ENCODE measurements at places on chromosomes 3 and 15.

GRCh38 chr3:156626104-156626503 lies 48.3 kb upstream of the TIPARP start:
- DNase-seq = no peak

DNA sequence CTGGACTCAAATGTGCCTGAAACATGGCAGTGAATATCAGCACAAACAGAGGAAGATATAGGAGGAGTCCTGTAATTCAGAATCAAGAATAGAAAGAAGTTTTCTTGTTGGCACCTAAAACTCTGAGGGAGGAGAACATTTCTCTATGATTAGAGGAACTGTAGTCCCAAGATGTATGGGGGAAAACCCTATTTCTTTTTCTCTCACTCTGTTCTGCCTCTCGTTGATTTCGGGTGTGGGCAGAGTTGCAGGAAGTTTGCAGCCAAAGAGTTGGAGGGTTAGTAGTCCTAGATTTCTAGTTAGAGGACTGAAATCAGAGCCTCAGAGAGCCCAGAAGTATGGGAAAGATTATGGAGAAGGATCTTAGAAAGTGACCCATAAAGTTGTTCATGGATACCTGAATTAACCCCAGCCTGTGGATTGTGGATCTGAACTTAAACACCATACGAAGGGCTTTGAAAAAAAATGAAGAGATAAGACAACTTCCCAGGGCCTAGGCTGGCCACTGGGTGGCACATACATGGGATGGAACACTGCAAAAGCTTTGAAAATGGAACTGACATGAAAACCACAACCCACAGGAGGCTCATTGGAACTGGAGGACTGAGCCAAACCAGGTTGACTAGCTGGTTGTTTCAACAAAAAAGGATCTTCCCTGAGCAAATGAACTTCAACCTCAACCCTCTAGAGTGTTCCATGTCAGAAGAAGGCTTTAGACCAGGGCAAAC lies 34.6 kb downstream of the FMN1 start:
- no peak for DNase-seq

GRCh38 chr3:47399531-47400270 lies 18.9 kb downstream of the PTPN23 start:
- no peak for DNase-seq

GRCh38 chr3:31946484-31947081 lies 34.5 kb downstream of the OSBPL10 start:
- DNase-seq = no peak

DNA sequence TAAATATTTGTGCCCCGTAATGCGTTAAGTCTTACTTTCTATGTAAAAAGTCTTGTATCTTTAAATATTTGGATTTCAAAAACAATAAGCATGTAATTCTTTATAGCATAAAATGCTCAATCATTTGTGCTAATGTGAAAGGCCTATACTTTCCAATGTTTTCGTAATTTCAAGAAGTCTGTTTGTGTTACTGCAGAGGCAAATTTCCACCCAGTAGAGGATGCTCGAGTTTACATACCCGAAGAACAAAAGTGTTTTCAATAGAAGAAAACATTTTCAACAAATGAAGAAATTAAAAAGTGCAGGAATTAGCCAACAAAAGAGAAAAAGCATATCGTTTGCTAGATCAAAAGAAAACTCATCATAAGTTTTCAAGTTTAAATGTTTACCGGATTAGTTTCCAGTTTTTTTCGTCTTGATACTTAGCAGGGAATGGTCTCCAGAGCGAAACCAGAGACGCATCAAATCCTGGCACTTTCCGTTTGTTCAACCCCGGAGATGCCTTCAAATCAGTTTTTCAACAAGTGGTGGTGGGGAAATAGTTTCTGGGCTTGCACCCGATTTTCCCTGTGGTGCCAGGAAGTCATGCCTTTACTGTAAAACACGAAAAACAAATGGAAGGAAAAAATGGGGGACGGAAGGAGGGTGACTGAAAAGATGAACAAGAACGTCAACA lies 1.0 kb downstream of the CGGBP1 start:
- DNase-seq = no peak

DNA sequence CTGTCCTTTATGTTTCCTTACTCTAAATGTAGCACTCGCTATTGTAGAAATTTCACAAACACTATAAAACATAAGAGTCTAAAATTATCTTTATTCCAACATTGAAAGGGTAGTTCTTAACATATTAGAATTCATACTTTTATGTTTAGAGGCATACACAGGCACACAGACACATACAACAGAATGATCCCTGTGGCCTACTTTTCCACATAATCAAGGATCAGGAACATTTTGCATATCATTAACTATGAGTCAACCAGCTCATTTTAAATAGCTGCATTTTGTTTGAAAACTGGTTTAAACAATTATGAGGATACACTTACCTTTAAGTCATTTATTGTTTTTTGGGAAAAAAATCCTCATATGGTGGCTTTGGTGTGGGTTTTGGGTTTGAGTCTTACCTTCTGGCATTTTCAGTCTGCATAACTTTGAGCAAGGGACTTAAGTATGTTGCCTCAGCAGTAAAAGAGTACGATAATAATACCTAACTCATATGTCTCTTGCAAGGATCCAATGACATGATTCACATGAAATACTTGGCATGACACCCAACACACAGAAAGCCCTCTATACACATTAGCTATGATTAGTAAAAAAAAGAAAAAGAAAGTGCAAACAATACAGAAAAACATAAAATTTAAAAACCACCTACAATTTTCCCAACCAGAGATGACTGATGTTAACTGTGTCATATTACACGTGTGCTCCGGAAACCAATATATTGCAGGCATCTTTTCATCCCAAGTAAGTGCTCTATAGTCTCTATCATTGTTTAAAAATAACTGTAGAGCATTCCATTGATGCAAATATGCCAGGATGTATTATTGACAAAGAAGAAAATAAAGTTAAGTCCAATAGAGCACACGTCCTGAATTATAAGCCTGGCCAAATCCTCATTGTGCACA lies 213.1 kb upstream of the ADAMTS9 start:
- DNase-seq = no peak

DNA sequence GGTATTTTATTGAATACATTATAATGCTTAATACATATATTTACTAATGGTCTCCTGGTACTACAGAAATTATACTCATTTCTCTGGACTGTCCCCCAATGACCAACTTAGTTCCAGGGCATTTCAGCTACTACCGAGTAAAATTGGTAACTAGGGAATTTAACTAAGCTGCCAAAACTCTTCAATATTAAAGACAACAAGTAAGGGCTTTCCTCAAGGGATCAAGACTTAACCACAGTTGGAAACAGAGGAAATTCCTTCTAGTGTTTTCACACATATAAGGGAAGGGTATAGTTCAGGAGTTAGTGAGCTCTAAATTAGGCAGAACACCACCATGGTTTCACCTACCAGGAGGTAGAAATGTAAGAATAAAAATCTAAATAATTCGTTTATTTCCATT lies 357.4 kb downstream of the TBL1XR1 start:
- DNase-seq = no peak

GRCh38 chr3:12458901-12459300 lies 25.4 kb upstream of the TSEN2 start:
- DNase-seq = no peak

DNA sequence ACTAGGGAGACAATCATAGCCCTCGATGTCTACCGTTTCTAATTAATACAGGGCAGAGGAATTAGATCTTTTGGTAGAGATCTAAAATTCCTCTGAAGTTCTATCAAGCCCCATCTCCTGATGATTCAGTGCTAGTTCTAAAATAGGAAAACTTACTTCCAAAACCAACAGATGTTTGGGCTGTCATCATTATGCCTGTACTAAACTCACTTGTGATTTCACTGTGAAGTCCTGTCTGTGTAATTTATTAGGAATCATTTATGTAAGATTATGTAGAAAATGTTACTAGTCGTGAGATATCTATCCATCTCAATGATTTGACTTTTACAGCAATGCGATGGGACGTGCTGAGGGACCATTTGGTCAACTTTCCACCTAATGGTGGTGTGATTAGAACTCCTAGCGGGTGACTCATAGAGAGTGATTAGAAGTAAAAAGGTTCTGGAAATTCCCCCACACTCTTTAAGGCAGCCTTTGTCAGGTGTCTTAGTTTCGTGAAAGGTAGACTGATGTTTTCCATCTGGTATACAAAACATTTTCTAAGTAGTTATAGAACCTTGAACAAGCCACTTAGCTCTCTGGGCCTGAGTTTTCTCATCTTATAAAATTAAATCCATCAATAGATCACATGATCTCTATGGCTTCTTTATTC lies 34.2 kb downstream of the LIPC start:
- no peak for DNase-seq

DNA sequence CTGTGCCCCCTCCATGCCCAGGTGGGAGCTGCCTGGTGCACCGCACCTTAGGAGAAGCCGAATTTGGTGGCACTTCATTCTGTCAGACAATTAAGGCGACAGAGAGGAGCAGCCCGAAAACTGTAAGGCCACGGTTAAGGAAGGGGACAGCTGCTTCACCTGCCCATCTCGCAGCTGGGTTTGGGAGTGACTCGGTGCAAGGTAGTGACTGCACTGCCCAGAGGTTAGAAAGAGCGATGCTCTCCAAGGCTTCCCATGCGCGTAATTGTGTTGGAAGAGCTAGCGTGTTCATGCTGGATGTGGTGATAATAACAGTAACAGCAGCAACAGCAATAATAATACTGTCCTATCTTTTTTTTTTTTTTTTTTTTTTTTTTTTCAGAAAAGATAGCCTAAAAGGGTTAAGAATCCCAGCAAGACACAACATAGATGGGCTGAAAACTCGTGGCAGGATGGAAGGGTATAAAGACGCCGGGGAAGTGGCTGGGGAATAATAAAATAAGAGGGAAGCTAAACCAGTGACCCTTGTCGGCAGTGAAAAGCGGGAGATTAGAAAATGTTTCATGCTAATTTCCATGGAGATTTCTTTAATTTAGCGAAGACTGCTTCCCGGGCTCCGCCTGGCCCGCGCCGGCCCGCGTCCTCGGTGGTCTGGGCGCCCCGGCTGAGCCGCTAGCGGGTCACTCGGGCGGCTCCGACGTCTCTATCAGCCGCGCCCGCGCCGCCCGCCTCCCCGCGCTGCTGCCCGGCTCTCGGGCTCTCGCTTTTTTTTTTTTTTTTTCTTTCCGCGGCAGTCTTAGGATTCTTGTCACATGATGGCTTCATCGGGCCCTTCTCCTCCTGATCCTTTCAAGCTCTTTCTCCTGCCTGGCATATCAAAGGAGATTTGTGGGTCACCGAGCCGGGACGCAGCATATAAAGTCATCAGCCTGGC lies 617.1 kb downstream of the NR2F2 start:
- no peak for DNase-seq

- no peak for DNase-seq
Measured at GRCh38 chr3:127134466-127134865, 58.5 kb upstream of the PRR23E start.

All from effector memory CD4-positive, alpha-beta T cell (primary cell).